ENCODE measurements at places on chromosomes 7 and 10.

DNA sequence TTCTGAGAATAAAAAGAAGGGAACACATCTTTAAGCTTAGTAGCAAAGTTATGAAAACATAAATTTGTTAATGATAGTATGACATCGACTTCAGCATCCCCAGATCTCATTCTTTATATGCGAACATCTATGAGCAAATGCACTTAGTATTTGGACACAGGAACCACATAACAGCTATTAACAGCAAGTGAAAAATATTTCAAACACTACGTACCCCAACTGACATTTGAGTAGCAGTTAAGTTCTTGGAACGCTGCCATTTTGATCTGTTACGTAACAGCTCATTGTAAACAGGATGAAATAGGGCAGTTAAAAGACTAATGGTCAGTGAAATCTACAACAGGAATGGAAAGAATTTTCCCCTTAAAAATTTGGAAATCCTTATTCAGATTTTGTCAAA, 428.9 kb downstream of the TNS3 start:
- no peak for DNase-seq

DNA sequence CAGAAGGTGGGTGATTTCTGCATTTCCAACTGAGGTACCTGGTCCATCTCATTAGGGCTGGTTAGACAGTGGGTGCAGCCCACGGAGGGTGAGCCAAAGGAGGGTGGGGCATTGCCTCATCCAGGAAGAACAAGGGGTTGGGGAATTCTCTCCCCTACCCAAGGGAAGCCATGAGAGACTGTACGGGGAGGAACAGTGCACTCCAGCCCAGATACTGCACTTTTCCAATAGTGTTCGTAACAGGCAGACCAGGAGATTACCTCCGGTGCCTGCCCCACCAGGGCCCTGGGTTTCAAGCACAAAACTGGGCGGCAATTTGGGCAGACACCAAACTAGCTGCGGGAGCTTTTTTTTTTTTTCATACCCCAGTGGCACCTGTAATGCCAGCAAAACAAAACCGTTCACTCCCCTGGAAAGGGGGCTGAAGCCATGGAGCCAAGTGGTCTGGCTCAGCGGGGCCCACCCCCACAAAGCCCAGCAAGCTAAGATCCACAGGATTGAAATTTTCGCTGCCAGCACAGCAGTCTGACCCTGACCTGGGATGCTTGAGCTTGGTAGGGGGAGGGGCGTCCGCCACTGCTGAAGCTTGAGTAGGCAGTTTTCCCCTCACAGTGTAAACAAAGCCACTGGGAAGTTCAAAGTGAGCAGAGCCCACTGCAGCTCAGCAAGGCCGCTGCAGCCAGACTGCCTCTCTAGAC, 31.2 kb downstream of the ARMC10 start:
- no peak for DNase-seq

DNA sequence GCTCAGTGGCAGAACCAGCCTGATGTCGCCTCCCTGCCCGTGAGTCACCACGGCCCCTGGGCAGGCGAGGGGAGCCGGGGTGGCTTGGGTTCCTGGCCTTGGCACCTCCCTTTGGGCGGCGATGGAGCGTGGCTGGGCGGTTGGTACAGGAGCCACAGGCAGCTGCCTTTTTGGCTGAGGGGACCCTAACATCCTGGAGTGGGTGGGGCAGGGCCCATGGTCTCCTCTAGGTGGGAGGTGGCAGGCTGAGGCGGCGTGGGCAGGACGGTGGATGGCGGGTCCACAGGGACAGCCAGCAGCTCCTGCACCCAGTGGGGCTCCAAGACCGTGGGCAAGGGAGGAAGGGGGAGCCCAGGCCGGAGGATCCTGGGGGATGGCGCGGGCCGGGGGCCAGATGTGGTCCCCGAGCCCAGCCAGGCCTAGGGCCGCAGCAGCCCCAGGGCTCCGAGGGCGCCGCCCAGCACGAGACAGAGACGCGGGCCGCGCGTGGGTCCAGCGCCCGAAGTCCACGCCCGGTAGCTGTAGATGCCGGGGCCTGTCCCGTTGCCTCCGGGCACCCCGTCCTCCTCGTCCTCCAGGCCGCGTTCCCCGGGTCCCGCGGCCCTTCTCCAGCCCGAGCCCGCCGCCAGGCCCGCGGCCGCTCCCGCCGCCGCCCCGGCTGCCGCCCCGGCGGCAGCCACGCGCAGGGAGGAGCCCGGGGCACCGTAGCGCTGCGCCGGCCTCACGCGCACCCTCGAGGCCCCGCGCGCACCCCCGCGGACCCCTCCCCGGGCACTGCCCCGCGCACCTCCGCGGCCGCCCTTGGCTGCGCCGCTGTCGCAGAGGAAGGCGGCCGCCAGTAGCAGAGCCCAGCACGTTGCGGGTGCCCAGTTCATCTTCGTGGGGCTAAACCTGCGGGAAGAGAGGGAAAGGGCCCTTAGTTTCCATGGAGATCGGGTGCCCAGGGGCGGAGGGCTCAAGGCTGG, 1.3 kb downstream of the SPRN start:
- DNase-seq: no peak

DNA sequence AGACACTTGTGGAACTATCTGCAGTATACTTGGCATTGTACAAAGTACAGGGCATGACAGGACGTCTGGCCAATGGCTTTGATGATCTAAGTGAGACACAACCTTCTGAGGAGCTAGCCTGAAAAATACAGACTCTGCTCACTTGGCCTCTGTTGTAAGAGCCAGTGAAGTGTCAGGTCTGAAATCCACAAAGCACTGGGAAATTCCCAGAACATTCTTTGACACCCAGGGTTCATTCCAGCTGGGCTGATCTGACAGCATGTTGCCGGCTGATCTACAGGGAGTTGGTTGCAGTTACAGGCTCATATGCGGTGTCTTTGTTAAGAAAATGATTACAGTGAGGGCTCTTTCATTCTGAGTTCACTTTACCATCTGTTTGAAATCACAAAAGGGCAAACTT, 354.6 kb downstream of the PHF14 start:
- no peak for DNase-seq

DNA sequence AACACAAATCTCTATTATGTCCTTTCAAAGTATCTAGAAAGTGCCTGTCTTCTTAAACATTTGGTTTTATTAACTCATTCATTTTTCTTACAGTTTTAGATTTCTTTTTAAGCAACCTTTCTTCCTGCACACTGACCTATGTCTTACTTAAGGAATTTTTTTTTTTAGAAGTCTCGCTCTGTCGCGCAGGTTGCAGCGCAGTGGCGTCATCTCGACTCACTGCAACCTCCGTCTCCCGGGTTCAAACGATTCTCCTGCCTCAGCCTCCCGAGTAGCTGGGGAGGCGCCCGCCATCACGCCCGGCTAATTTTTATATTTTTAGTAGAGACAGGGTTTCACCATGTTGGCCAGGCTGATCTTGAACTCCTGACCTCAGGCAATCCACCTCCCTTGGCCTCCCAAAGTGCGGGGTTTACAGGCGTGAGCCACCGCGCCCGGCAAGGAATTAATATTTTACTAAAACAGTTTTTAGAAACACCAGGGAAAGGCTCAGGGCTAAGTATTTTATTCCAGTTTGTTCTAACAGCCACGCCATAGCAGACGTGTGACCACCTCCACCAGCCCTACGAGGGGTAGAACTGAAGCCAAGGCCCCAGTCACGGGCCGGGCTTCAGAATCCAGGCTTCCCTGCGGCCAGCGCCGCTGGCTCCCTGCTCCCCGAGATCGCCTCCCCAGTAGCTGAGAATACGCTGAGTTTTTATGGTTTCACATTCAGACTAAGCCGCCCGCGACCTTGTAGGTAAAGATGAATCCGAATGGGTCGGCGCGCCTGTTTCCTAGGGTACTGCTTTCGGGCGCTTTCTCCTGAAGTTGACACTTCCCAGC, 941 bp upstream of the LUC7L2 start:
- peak; percentile 14 for DNase-seq

DNA sequence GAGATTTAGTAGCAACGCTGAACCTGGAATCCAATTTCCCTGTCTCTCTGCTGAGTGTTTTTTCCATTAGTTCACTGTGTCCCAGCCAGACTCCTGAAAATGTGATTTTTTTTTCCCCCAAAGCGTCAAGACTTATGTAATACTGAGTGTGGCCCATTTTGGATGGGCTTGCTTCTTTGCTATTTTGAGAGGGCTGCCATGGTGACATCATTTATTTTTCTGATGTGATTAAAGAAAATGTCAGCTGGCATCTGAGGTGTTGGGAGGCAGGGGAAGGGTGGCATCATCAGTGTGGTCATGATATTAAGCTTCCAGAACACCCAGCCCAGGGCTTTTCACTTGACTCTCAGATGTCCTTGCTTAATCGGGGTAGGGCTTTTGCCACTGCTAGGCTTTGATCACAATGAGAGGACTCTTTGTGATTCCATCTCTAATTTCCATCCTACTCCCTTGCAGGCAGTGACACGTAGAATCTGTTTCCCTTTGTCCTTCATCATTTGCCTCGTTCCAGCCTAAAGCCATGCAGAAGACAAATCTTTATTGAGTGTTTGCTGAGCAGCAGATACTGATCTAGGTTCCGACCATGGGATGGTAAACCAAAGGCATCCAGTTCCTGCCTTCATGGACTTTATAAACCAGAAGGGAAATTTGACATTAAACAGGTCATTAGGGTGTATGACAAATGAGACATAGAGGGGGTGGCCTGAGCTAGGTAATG, 7.4 kb downstream of the ZNF365 start:
- no peak for DNase-seq

DNA sequence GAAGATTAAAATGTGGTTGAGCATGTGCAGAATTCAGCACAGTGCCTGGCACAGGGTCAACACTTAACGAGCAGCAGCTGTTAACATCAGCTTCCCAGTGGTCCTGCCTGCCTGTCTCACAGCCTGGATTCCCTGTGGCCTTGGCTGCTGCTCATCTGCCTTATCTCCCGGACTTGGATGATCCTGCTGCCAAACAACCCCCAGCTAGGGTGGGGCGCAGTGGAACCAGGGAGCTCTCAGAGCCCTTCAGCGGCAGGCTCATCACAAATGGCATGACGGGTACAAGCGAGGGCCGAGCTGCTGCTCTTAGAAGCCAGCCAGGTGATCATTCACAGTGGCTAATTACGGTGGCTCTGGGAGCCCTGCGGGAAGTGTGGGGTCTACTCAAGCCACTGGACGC, 13.0 kb upstream of the SMARCD3 start:
- DNase-seq: no peak

DNA sequence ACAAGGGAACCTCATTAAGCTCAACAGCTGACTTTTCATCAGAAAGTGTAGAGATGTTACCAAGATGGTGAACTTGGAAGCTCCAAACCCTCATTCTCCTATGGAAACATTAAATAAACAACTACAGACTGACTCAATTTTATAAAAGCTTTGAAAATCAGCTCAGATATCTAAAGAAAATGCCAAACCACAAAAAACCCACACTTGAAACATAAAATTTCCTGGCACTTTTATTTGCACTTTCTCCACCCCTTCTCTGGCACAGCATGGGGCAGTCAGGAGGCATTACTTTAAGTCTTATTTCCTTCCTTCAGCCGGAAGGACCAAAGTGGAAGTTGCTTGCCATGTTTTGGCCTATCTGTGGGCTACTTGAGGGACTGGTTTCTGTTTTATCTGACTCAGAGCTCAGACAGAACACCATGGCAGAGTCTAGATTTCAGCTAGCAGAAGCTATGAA, 114.7 kb downstream of the ODAD2 start:
- DNase-seq: no peak

DNA sequence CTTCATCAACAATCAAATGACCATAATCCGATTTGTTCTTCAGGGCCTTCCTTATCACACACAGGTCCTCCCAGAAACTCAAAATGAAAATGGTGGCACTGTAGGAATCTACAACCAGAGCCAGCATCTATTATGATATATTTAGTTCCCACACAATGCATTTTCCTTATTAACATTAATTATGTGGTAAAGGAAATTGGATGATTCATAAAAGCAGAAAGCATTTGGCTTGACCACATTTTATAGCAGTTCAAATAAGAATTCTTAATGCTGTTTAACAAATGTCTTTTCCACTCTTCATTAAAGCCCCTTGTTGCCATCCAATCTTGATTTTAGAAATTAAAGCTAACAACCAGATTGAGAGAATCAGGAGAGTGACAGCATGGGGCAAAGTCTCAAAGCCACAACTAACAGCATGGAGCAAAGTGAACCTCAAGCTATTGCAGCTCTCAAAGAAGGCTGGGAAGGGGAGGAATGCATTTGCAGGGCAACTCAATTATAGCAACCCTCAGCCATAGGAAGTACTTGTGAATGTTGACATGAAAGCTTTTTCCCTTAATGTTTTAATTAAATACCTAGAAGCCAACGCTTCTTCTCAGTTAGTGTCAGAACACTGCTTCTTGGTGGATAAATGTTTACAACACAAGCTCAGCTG, 549.1 kb downstream of the NXPH1 start:
- DNase-seq: no peak

GRCh38 chr10:22230158-22230833, 12.5 kb upstream of the EBLN1 start:
- DNase-seq: no peak

DNA sequence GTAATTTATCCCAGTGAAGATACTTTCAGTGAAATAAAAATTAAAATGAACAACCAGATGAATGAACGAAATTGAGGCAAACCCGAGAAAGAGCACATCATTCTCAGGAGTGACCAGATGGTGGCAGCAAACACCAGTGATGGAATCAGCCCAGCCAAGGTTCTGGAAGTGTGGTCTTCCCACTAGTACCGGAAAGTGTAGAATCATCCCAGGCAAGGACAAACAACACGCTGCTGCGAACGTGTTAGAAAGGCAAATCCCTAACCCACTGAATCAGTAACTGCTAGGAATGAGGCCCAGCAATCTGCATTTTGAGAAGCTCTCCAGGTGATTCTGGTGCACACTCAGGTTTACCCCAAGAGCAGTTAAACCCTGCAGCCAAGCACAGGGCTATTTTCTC, 15.5 kb upstream of the SLC18A3 start:
- DNase-seq: no peak

DNA sequence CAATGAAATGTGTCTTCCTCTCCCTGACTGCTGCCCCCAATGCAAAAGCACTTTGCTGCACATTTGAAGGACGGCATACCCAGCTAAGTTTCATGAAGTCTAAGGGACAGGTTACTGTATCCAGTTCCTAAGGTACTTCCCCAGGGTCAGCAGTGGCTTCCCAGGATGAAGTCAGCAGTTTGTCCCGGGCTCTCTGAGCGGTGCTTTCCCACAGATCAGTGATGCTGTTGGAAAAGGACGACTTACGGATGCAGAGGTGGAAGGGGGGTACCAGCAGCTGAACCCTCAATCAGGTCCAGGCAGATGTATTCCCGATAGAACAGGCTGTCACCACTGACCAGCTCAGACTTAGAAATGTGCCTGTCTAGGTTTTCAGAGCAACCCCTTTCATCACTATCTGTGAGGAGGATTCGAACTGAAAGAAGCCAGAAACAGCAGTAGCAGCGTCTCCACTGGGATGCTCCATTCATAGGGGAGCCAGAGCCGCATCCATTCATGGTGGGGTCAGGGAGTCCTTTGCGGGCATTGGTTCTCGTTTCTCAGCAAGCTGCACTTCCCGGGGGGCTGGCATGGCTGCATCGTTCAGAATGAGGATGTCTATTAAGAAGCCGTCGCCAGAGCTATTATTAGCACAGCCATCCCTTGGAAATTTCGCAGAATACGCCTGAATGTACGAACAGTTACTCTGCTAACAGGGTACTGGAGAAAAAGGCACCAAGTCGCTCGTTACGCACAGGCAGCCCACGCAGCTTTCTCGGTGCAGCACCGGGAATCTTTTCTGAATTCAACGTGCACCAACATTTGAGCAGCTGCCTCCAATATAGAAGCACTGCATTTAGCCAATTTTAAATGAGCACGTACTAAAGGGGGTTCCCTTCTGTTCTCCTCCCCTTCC, 303.7 kb downstream of the PRPF18 start:
- no peak for DNase-seq

Data from HuH-7.5 (cell line).